ENCODE measurements at places on chromosomes 1 and 21. TPM values are rescaled to one million over a fixed set of nuclear protein-coding genes. Genes with fewer than 3 reads are reported as not detected.

Gene SLC9C2
- total RNA-seq: 1.4 TPM

Gene DAB1
- 1.9 TPM for total RNA-seq

- H3K36me3 ChIP-seq: no peaks in the 10 kb centered on the region
- H3K27ac ChIP-seq: no peak overlapping the region
- no peak overlapping the region for H3K4me3 ChIP-seq
- DNase-seq: peak; percentile 55
- H3K27me3 ChIP-seq: peaks cover 26% of the 10 kb centered on the region
These were observed 64.6 kb downstream of the UBIAD1 start for GRCh38 chr1:11337580-11338073.

- no peak for DNase-seq
- no peaks in the 10 kb centered on the region for H3K27me3 ChIP-seq
- no peak overlapping the region for H3K27ac ChIP-seq
- H3K4me1 ChIP-seq: no peaks in the 10 kb centered on the region
- no peak overlapping the region for H3K4me3 ChIP-seq
These were observed 89.6 kb downstream of the ZZZ3 start for GRCh38 chr1:77592906-77593305.

DNA sequence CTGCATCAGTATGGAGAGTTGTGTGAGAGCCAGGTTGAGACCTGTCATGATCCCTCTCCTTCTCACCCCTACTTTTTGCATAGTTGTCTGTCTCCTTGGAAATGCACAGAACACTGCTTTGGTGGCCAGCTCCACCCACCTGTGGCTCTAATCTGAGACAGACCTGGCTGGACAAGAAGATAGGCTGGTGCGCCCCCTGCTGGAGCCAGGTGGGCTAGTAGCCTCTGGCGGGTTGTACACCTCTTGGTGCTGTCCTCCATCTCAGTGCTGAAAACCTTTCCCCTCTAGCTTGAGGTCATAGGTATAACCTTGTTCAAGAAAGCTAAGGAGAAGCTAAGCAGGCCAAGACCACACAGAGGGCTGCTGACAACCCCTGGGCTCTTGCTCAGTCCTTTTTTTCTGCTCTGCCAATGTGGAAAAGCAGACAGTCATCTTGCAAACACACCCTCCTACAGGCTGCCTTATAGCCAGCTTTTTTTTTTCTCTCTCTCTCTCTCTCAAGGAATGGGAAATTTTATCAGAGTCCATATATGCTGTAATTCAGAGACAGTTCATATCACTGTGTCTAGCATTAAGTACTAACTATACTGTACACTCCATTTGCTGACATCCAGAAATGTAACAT is 58.8 kb upstream of the SPATA6 start:
- no peak overlapping the region for H3K4me3 ChIP-seq
- H3K27me3 ChIP-seq: peaks cover 10% of the 10 kb centered on the region
- peak; percentile 65 for DNase-seq
- peaks cover 7% of the 10 kb centered on the region for H3K4me1 ChIP-seq
- no peaks in the 10 kb centered on the region for H3K36me3 ChIP-seq

- no peaks in the 10 kb centered on the region for H3K4me1 ChIP-seq
- H3K27me3 ChIP-seq: peaks cover 59% of the 10 kb centered on the region
- no peak overlapping the region for H3K4me3 ChIP-seq
These were observed 152.6 kb downstream of the PTPRU start for GRCh38 chr1:29388884-29389283.

GRCh38 chr1:167185974-167186657 is 34.6 kb upstream of the POU2F1 start:
- H3K36me3 ChIP-seq: no peaks in the 10 kb centered on the region
- no peaks in the 10 kb centered on the region for H3K4me1 ChIP-seq
- no peaks in the 10 kb centered on the region for H3K27me3 ChIP-seq
- DNase-seq: no peak
- H3K4me3 ChIP-seq: no peak overlapping the region

GRCh38 chr1:164619006-164619784 is 60.2 kb downstream of the PBX1 start:
- no peaks in the 10 kb centered on the region for H3K27me3 ChIP-seq
- no peaks in the 10 kb centered on the region for H3K36me3 ChIP-seq
- H3K4me3 ChIP-seq: no peak overlapping the region
- DNase-seq: no peak
- peaks cover 35% of the 10 kb centered on the region for H3K4me1 ChIP-seq

GRCh38 chr21:33510826-33511225 is 19.3 kb upstream of the DNAJC28 start:
- peaks cover 65% of the 10 kb centered on the region for H3K36me3 ChIP-seq
- DNase-seq: no peak
- H3K27me3 ChIP-seq: no peaks in the 10 kb centered on the region
- H3K4me3 ChIP-seq: no peak overlapping the region
- no peak overlapping the region for H3K27ac ChIP-seq

DNA sequence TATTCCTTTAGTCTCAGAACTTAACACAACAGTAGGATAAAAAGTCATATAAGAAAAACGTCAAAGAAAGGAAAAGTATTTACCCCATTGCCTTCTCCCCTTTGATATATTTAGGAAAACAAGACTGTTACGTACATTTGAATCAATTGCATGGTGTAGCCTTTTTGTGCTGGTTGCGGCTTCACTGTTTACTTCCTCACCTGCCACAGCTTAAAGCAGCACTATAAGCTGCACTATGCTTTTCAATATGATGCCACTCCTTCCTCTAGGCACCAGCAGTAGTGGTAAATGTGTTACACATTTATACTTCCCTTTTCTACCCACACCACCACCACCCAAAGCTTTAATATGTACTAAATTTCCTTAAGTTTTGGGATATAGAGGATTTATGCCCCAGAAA is 111.1 kb downstream of the ATP1B1 start:
- no peaks in the 10 kb centered on the region for H3K27me3 ChIP-seq
- no peaks in the 10 kb centered on the region for H3K36me3 ChIP-seq
- no peak for DNase-seq
- no peak overlapping the region for H3K27ac ChIP-seq

DNA sequence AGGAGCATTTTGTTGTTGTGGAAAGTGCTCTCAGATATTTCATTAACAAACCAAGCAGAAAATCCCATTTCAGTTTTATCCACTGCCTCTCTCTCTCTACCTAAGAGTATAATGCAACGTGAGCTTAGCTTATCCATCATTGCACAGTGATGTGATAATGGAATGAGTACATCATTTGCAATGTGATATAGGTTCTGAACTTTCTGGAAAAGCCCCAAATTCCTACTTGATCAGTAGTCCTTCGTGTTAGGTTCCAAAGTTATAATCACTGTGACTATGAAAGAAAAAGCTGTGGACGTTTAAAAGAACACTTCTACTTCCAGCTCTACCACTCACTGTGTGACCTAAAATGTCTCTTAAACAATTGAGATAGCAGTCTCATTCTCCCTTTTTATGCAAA is 76.4 kb upstream of the PRMT6 start:
- DNase-seq: no peak
- no peak overlapping the region for H3K4me3 ChIP-seq
- no peaks in the 10 kb centered on the region for H3K4me1 ChIP-seq
- no peaks in the 10 kb centered on the region for H3K36me3 ChIP-seq
- H3K27ac ChIP-seq: no peak overlapping the region

DNA sequence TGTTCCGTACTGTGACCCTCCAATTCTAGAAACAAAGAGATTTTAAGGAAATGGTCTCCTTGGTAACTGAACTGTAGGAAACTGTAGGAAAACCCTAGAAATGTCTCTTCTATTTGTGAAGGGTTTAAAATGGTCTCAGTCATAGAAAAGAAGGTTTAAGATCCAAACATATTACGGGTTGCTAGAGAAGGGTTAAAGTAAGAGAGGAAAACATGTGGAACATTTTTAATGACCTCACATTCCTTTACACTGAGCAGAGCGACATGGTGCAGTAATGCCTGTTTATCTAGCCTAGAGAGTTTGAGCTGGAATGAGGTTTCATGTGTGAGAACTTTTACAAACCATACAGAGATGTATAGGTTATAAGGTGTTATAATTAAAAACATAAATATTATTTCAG is 36.9 kb upstream of the C1orf105 start:
- no peaks in the 10 kb centered on the region for H3K4me1 ChIP-seq
- H3K27me3 ChIP-seq: no peaks in the 10 kb centered on the region
- DNase-seq: no peak
- H3K27ac ChIP-seq: no peak overlapping the region
- no peak overlapping the region for H3K4me3 ChIP-seq
